ENCODE measurements at places on chromosomes 5 and 9.

DNA sequence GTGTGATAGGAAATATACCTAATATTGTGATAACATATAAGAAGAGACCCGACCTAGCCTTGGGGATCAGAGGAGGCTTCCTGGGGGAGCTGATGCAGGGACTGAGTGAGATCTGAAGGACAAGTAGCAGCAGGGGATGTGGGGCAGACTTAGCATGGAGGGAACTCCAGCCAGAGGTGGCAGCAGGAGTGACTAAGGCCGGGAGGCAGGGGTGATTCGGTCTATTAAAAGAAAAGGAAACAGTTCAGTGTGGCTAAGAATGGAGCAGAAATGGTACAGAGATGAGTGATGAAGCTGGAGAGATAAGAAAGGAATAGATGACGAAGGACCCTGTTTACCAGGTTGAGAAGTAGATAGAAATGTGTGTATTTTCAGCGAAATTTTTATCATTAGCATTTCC is 408.8 kb downstream of the ENC1 start:
- DNase-seq: no peak

DNA sequence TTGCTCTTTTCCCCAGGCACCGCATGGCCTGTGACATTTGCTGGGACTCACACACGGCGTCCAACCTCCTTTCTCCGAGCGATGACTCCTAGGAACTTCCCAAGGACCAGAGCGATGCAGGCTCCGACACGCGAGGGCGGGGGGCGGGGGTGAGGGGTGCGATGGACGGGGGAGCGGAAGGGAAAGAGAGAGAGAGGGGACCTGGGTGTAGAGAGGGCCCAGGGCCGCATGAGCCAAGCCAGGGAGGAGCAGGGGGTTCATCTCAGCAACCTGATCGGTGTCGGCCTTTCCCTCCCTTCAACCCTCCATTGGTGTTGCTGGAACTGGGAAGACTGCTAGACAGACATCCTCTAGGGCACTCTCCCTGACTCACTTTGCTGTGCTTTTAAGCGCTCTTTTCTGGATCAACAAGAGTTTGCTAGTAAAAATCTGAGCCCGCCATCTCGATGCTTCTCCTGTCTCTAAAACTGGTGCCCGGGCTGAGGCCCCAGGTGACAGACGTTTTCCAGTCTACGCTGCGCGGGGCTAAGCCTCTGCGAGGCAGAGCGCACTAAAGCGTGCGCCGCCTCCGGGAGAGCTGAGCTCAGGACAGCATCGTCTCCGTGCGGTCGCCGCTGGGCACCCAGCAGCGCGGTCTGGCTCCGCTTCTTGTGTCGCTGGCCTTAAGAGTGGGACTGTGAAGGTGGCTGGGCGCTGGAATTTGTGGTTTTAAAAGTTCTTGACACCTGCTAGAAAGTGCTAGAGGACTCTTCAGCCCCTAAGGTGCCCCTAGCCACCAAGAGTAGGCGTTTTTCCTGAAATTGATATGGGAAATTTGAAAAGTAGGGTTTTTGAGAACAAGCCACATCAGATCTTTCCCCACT is 1.0 kb upstream of the TSLP start:
- peak; percentile 35 for DNase-seq

GRCh38 chr5:16315501-16315900 is 135.9 kb upstream of the MARCHF11 start:
- no peak for DNase-seq

GRCh38 chr9:79776581-79776980 is 204.8 kb downstream of the TLE4 start:
- DNase-seq: no peak
